Hepatocyte (in vitro differentiated cells): ENCODE measurements at places on chromosomes 5 and 9. TPM values are rescaled to one million over a fixed set of nuclear protein-coding genes. Genes with fewer than 3 reads are reported as not detected.
A peak's percentile ranks its signal among the peaks of the same experiment; 100 is the strongest.

- no peak for DNase-seq
- no peak overlapping the region for H3K4me3 ChIP-seq
- peaks cover 10% of the 10 kb centered on the region for H3K4me1 ChIP-seq
- H3K27ac ChIP-seq = no peak overlapping the region
- no peaks in the 10 kb centered on the region for H3K36me3 ChIP-seq
Measured at GRCh38 chr9:130177898-130178805, 5.9 kb downstream of the NCS1 start.

DNA sequence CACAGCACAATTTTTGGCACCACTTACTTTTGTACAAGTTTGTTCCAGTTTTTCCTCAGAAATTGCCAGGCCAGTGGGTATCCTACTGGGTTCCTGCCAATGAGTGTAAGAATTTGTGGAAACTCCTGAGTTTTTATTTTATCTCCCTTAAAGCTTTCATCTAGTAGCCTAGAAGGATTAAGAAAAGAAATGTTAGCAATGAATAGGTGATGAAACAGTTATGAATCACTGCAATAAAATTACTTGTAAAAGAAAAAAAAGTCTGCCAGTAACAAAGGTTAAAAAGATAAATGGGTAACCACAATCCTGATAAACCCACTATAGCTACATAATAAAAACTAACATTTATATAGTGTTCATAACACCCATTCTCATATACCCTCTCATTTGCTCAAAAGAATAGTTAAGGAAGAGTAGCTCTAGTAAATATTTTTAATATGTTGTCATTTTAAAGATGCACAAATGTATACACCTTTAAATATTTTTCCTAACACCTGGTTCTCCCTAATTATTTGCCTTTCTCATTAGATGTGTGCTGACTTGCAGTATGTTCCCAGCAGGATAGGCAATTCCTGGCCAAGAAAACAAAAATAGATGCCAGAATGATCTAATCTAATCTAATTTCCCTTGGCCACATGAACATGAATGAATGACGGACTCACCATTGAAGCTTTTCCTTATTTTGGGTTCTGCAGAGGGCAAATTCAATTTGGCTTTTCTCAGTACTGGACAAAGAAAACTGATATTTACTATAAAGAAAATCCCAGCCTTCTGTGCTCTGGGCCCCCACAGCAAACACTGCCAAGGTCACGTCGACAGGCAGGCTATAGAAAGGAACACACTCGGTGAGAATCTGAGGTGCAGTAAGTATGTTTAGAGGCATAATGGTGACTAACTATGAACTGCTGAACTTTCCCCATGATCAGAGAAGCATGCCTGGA is 26.4 kb downstream of the ERAP1 start:
- no peaks in the 10 kb centered on the region for H3K27me3 ChIP-seq
- H3K36me3 ChIP-seq = no peaks in the 10 kb centered on the region
- no peak overlapping the region for H3K4me3 ChIP-seq
- peak overlapping the region; percentile 76 for H3K27ac ChIP-seq
- peak; percentile 31 for DNase-seq
- peaks cover 16% of the 10 kb centered on the region for H3K4me1 ChIP-seq

CD14 gene
- total RNA-seq = 0.84 and 2.3 TPM in 2 replicates

DNA sequence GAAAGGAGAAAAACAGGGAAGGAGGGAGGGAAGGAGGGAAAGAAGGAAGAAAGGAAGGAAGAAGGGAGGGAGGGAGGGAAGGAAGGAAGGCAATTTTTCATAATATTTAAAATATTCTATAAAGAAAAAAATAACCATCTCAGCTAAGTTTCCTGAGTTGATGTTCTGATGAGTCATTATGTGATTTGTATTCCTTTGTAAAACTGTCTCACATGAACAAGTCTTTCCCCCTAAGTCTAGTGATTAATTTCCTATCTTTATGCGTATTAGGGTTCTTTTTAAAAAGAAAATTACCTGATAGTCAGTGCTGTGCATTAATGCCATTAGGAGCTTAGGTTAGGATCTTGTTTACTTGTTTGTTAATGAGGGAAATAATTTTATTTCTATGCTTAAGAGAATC is 94.1 kb downstream of the RASEF start:
- no peak for DNase-seq
- no peaks in the 10 kb centered on the region for H3K36me3 ChIP-seq
- no peaks in the 10 kb centered on the region for H3K27me3 ChIP-seq
- H3K4me1 ChIP-seq = no peaks in the 10 kb centered on the region
- H3K4me3 ChIP-seq = no peak overlapping the region

GRCh38 chr5:10503997-10504793 is 59.7 kb upstream of the ANKRD33B start:
- H3K4me1 ChIP-seq = peaks cover 17% of the 10 kb centered on the region
- H3K4me3 ChIP-seq = no peak overlapping the region
- no peak for DNase-seq

DNA sequence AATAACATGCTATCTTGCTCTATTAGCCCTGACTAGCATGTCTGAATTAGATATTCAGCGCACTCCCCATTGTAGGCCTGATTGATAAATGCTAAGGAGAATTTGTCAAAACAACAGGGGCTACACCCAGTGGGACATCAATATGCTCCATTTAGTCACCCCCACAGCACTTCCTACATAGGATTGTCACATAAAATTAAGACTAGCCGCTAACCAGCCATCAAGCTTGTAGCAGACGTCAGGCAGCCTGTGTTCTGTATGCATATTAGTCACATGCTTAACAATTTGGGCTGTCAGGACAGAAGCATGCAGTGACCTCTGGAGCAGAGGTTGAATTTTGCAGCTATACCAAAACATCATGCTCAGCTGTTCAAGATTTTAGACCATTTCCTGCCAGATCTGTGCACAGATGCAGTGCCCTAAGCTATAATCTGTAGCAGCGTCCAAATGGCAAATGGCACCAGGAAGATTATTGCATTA is 197.4 kb upstream of the ISL1 start:
- no peak overlapping the region for H3K27ac ChIP-seq
- no peaks in the 10 kb centered on the region for H3K27me3 ChIP-seq
- no peak for DNase-seq
- H3K36me3 ChIP-seq = no peaks in the 10 kb centered on the region
- H3K4me3 ChIP-seq = no peak overlapping the region
- no peaks in the 10 kb centered on the region for H3K4me1 ChIP-seq

DNA sequence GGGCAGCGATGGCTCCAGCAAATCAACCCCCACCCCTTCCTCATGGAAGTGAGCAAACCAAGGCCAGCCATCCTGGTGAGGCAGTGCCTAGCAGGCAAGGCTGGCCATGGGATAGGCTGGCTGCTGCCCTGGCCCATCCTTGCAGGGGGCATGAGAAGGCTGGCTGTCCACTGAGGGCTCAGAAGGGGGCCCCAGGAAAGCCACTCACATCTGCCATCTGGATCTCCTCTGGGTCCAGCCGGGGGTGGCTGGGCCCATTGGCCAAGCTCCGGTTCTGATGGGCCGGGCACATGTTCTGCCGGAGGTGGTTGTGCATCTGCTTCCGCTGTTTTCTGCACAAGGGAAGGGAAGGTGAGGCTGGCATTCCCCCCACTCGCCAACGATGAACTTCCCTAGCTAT is 57.1 kb downstream of the PSD2 start:
- no peak for DNase-seq
- peaks cover 25% of the 10 kb centered on the region for H3K27me3 ChIP-seq
- peaks cover 1% of the 10 kb centered on the region for H3K4me1 ChIP-seq

GRCh38 chr5:176956756-176957155 is 49.8 kb downstream of the UIMC1 start:
- H3K27me3 ChIP-seq = no peaks in the 10 kb centered on the region
- H3K4me3 ChIP-seq = no peak overlapping the region
- no peak for DNase-seq
- H3K4me1 ChIP-seq = no peaks in the 10 kb centered on the region

DNA sequence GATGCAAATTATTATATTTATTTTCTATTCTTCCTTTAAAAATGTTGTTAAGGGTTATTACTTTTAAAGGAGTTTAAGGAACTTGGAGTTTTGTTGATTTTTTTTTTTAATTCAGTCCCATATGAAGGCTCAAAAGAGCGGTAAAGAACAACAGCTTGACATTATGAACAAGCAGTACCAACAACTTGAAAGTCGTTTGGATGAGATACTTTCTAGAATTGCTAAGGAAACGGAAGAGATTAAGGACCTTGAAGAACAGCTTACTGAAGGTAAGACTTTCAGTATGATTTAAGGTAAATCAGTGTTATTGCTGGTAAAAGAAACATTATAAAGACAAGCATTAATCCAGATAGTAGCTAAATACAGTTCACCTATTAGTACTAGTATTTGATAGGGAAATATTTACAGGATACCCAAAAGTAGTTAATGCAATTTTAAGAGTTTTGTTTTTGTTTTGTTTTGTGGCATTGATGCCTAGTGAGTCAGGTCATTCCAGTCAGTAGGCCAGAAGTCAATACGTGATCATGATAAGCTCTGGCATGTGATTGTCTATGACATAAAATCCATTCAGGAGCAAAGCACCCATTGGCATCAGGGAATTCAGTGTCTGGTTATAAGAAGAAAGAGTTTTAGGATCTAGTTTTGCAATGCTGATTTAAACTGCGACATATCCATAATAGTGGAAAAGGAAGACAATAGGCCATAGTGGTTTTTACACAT is 49.2 kb downstream of the CNTRL start:
- H3K27me3 ChIP-seq = no peaks in the 10 kb centered on the region
- H3K27ac ChIP-seq = no peak overlapping the region
- peaks cover 10% of the 10 kb centered on the region for H3K4me1 ChIP-seq
- DNase-seq = no peak
- no peak overlapping the region for H3K4me3 ChIP-seq

DNA sequence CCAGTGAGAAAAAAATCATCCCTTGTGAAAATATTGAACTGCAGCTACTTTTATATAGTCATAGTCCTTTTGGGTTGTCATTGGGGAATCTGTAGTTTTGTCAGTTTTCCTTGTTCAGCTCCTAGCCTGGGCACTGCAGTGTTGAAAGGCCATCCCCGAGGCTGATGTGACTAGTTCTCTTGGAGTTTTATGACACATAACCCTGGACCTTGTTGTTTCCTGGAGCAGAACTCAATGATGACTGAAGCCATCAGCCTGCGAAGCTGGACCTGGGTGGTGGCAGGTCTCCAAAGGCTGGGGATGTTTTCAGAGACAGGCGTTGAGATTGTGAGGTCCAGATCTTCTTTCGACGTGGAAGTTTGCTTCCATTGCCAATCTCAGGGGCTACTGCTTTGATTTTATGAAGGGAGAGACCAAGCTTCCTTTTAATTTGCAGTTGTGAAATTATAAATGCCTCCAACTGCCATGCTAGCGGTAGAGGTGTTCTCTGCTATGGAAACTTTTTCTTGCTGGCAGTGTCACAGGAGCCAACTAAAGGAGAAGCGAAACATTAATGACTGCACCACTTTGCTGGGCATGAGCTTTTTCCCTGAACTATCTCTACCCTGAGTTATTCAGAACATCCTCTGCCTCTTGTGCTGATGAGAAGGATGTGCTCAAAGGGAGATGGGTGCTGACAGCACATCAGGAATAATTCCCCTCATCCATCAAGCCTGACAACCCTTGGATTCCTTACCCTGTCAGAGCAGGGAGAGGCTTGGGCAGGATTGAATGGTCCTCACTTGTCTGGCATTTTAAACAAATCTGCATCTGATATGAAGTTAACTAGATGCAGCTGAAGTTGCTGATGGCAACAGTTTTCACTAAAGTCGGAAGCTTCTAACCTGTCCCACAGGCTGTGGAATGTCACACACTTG is 209.6 kb downstream of the MAST4 start:
- no peak for DNase-seq
- no peak overlapping the region for H3K4me3 ChIP-seq
- H3K36me3 ChIP-seq = no peaks in the 10 kb centered on the region
- no peaks in the 10 kb centered on the region for H3K4me1 ChIP-seq

DNA sequence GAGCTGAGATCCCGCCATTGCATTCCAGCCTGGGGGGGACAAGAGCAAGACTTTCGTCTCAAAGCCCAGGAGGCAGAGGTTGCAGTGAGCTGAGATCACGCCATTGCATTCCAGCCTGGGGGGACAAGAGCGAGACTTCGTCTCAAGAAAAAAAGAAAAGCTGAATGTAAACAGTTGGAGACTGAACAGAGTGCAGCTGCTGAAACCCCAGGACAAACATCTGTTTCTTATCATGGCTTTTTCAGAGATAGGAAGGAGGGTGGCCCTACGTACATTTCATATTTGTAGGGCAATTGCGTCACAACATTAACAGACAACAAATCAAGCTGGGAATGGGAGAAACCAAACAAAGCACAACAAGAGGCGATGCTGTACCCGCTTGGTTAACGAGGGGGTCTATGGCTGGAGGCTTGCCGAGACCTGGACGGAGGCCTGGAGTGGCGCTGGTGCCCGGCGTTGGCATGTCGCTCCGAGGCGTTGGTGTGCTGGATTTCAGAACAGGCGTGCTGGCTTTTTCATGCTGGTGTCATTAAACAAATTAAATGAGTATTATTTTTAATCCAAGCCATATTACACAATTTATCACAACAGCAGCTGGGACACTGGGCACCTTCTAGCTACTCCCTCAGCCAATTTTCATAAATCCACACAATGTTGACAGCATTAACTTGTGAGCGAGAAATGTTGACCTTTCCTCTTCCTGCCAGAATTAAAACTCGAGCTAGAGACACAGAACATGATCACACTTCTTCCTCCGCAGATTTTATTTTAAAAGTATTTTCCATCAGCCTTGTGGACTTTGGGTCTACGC is 76.1 kb downstream of the TLE1 start:
- H3K27me3 ChIP-seq = no peaks in the 10 kb centered on the region
- no peak overlapping the region for H3K4me3 ChIP-seq
- peaks cover 17% of the 10 kb centered on the region for H3K4me1 ChIP-seq
- H3K27ac ChIP-seq = peak overlapping the region; percentile 89
- H3K36me3 ChIP-seq = no peaks in the 10 kb centered on the region
- peak; percentile 75 for DNase-seq

FAM120AOS gene
- total RNA-seq = 48.1 and 56.0 TPM in 2 replicates

ARHGEF28 gene
- 7.6 and 11.2 TPM in 2 replicates for total RNA-seq

KIF4B gene
- 0.10 TPM in 1 of 2 replicates, not detected in the other for total RNA-seq

- no peaks in the 10 kb centered on the region for H3K4me1 ChIP-seq
- H3K4me3 ChIP-seq = no peak overlapping the region
- no peaks in the 10 kb centered on the region for H3K27me3 ChIP-seq
- H3K27ac ChIP-seq = no peak overlapping the region
Measured at GRCh38 chr5:11139217-11139865, 378.3 kb upstream of the DAP start.

- H3K36me3 ChIP-seq = no peaks in the 10 kb centered on the region
- no peak for DNase-seq
- no peak overlapping the region for H3K4me3 ChIP-seq
- peaks cover 10% of the 10 kb centered on the region for H3K27me3 ChIP-seq
- H3K4me1 ChIP-seq = no peaks in the 10 kb centered on the region
- H3K27ac ChIP-seq = no peak overlapping the region
Measured at GRCh38 chr9:124054582-124055227, 43.1 kb downstream of the LHX2 start.

SREK1 gene
- total RNA-seq = 67.8 and 91.9 TPM in 2 replicates

- H3K27me3 ChIP-seq = no peaks in the 10 kb centered on the region
- no peak overlapping the region for H3K4me3 ChIP-seq
- no peaks in the 10 kb centered on the region for H3K36me3 ChIP-seq
Measured at GRCh38 chr5:167898361-167899042, 392.9 kb upstream of the WWC1 start.

ABCA2 gene
- total RNA-seq = 12.7 and 14.6 TPM in 2 replicates

STOM gene
- total RNA-seq = 130 and 156 TPM in 2 replicates

- no peak overlapping the region for H3K4me3 ChIP-seq
- H3K36me3 ChIP-seq = no peaks in the 10 kb centered on the region
- peaks cover 74% of the 10 kb centered on the region for H3K4me1 ChIP-seq
- no peak for DNase-seq
Measured at GRCh38 chr5:145978708-145979107, 42.3 kb downstream of the SH3RF2 start.

BASP1 gene
- 134 and 137 TPM in 2 replicates for total RNA-seq

TBC1D13 gene
- total RNA-seq = 21.4 and 39.3 TPM in 2 replicates

C9orf153 gene
- not detected in 2 replicates for total RNA-seq

C5orf52 gene
- not detected in 2 replicates for total RNA-seq

AFF4 gene
- 78.9 and 92.9 TPM in 2 replicates for total RNA-seq
